Right cardiac atrium (tissue), 5 donors: ENCODE measurements at places on chromosomes 13 and 19. TPM values are rescaled to one million over a fixed set of nuclear protein-coding genes. Genes with fewer than 3 reads are reported as not detected.

TICAM1 gene
- polyA plus RNA-seq, result 5.3 TPM

ATP1A3 gene
- 104 TPM for polyA plus RNA-seq

LRRC63 gene
- not detected for polyA plus RNA-seq

CYP2A7 gene
- not detected for polyA plus RNA-seq

PEX11G gene
- 3.2 TPM for polyA plus RNA-seq

- DNase-seq, result no peak
These were observed 12.5 kb downstream of the AP1M1 start for GRCh38 chr19:16210168-16210567.

DNA sequence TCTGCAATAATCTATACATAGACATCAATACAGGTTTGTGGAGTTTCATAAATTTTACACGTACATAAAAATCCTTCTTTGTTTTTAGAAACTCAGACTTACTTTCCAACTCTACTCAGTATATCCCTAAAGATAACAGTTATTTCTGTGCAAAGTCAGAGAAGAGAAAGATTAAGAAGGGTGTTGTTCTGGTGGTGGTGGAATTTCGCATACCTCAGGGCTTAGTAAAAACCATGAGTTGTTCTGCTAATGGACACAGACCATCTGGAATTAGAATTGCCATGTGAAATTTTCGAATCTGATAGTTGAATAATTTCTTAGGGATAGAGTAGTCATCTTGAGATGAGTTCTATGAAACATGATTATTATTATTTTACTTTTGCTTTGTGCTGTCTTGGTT is 102.7 kb downstream of the ZAR1L start:
- DNase-seq, result no peak

DNA sequence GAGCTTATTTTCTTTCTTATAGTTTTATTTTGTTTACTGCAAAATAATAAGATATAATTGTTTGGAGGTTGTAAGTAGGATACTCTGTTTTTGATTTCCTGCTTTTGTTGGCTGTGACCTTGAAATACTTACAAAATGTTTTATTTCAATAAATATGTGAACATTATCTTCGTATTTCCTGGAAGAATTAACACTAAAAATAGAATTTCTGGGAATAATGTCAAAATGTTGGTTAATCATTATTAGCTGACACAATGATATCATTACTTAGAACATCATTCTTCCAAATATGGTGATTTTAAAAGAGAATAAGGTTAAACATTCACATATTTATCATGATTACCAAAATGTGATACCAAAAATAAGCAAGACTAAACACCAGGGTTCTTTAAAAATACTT is 1148.6 kb upstream of the PRR20A start:
- no peak for DNase-seq

DNA sequence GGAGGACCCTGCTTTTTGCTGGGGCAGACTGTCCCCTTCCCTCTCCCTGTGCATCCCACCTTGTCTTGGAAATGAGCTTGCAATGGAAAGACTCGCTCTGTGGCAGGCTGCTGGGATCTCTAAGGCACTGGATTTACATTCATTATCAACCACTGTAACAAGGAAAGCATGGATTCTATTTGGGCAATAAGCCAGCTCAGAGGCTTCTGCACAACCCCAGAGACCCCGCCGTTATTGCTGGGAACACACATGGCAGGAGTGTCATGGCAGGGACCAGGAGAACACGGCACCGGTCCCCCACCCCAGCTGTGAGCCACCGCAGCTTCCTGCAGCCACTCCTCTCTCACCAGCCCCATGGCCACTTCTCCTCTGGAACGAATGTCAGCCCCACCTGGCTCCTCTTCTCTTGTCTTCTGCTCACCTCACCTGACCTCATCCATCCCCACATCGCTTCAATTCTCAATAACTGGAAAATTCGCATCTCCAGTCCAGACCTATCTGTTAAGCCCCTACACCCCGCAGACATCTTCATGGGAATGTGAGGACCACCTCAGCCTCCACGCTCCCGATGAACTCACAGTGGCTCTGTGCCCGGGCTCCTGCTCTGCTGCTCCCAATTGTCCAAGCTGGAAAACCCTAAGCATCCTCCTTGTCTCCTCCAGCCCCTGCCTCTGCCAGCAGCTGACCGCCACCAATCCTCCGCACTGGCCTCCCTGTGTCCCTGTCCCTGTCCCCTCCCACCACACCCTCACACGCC is 181.5 kb downstream of the USP12 start:
- no peak for DNase-seq

DNA sequence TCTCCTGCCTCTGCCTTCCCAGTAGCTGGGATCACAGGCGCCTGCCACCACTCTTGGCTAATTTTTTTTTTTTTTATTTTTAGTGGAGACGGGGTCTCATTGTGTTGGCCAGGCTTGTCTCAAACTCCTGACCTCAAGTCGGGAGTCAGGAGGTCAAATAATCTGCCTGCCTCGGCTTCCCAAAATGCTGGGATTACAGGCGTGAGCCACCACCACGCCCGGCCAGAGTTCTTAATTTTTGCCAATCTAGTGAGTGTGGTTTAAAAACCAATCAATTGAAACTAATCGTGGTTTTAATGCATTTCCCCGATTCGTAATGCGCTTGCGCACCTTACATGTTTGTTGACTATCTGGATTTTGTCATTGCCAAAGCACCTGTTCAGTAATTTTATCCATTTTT is 37.0 kb downstream of the SKA3 start:
- no peak for DNase-seq

GRCh38 chr19:43474986-43475705 is 9.7 kb upstream of the LYPD3 start:
- DNase-seq, result peak; percentile 99

GRCh38 chr19:246551-246950 is 44.7 kb downstream of the PLPP2 start:
- peak; percentile 49 for DNase-seq

- DNase-seq, result no peak
These were observed 63.6 kb downstream of the RGCC start for GRCh38 chr13:41520660-41521630.

DNA sequence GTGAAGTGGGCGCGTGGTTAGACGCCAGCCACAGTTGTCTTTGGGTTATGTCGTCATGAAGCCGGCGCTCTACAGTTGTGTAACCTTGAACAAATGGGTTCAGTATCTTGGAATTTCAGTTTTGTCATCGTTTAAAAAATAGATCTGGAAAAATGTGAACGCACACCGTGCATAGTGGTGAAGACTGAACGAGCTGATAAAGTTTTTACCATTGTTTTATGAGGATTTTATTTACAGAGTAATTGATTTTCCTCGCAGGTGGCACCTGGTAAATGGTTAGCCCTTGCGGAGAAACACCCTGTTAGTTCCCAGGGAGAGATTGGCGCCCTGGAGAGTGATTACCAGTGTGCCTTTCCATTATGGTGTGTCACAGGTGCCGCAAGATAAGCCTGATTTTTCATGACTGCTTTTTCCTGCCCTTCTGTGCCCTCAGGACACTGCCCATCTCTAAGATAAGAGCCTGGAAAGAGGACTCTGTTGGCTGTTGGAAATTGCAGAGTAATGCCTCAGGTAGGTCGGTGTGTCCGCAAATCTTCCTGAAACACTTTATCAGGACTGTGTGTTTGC is 577 bp downstream of the ZNF181 start:
- no peak for DNase-seq

GRCh38 chr13:84684048-84684662 is 801.9 kb upstream of the SLITRK1 start:
- DNase-seq, result no peak
